Glutamatergic neuron (in vitro differentiated cells): ENCODE measurements at places on chromosomes 1 and 21. TPM values are rescaled to one million over a fixed set of nuclear protein-coding genes. Genes with fewer than 3 reads are reported as not detected.

The ODR4 gene
- 20.6 TPM for total RNA-seq

The UTP11 gene
- total RNA-seq: 34.6 TPM

The LRRC7 gene
- total RNA-seq: 19.1 TPM

The PTGER3 gene
- 0.29 TPM for total RNA-seq
